ENCODE measurements at places on chromosomes 5 and 9.

DNA sequence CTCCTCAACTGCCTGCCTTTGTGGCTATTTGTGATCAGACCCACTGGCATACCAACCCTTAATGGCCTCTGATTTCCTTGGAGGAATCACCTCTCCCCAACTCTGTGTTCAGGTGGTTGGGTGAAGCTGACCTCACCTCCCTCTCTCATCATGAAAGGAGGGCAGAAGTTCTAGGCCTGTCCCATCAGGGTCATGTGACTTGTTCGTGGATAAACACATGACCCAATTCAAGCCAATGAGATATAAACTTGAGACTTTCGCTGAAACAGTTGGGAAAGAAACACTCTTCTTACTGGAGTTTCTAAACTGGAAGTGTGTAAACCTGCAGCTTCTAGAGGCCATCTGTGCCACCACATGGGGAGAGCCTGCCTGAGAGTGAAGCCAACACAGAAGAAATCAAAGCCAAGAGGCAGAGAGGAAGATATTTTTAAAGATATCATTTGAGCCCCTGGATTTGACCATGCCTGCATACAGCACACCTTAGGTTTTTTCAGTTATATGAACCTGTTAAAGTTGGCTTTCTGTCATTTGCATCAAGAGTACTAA is 5.8 kb downstream of the GABBR2 start:
- DNase-seq: no peak

GRCh38 chr5:91390268-91390667 is 7.2 kb upstream of the ARRDC3 start:
- DNase-seq: no peak

GRCh38 chr5:83899326-83899970 is 178.8 kb upstream of the HAPLN1 start:
- DNase-seq: no peak

- no peak for DNase-seq
Measured at GRCh38 chr5:177271113-177271512, 32.4 kb downstream of the RAB24 start.

GRCh38 chr9:13278023-13278367 is 1.5 kb downstream of the MPDZ start:
- no peak for DNase-seq

DNA sequence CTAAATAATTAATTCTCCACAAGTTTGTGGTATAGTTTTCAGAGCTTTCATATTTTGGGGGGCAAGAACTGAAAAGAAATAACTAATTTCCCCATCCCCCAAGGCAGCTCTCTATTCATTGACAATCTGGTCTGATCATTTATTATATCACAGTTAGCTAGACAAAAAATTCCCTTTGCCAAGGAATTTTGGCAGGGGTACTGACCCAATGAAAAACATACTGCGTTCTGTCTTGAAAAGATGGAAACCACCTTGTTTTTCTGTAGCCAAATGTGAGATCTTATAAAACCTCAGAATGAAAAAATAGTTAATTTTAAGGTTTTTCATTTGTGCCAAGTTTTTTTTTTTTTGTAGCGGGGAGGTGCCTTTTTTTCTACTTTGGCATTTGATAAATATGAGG is 1008.9 kb downstream of the EFNA5 start:
- no peak for DNase-seq

GRCh38 chr9:91234523-91234922 is 127.2 kb downstream of the AUH start:
- DNase-seq: no peak
